Stimulated activated CD8-positive, alpha-beta memory T cell treated with anti-CD3 and anti-CD28 coated beads, Interleukin-12 subunit alpha, Interleukin-12 subunit beta, amount 100 ng/mL, for 1 hour (primary cell): ENCODE measurements at places on chromosomes 4 and X.

GRCh38 chrX:74446876-74447275 is 25.6 kb downstream of the SLC16A2 start:
- no peak for DNase-seq

- no peak for DNase-seq
These were observed 71.6 kb upstream of the SH3RF1 start for GRCh38 chr4:169342159-169342860.

DNA sequence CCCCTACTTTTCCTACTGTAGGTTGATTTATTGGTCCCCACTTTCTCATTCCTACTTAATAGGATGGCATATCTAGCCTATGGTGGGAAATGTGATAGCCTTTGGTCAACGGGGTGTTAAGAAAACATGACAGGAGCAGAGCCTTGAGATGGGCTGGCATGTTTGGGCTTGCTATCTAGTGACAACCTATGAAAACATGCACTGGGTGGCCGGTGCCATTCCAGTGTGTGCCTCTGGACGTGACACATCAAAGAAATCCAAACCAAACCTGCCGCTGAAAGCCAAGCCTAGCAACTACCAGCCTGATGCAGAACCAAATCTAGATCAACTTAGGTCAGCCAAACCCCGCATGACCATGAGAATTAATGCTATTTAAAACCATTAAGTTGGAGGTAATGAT is 317.6 kb downstream of the DMD start:
- no peak for DNase-seq

- no peak for DNase-seq
These were observed 51.4 kb downstream of the MED28 start for GRCh38 chr4:17665852-17666251.
